ENCODE measurements at places on chromosomes 16 and 17. TPM values are rescaled to one million over a fixed set of nuclear protein-coding genes. Genes with fewer than 3 reads are reported as not detected.

The CFAP119 gene
- polyA plus RNA-seq = 4.7 TPM

The TLE7 gene
- not detected for polyA plus RNA-seq

The SPIRE2 gene
- polyA plus RNA-seq = 2.3 TPM

The FBXL16 gene
- polyA plus RNA-seq = 0.67 TPM

The SEZ6L2 gene
- 19.3 TPM for polyA plus RNA-seq

The NPIPA3 gene
- 4.4 TPM for polyA plus RNA-seq

The RUNDC3A gene
- polyA plus RNA-seq = 0.31 TPM

The ADGRG1 gene
- 1.1 TPM for polyA plus RNA-seq

The NHERF1 gene
- 13.7 TPM for polyA plus RNA-seq

The OTOP3 gene
- not detected for polyA plus RNA-seq

DNA sequence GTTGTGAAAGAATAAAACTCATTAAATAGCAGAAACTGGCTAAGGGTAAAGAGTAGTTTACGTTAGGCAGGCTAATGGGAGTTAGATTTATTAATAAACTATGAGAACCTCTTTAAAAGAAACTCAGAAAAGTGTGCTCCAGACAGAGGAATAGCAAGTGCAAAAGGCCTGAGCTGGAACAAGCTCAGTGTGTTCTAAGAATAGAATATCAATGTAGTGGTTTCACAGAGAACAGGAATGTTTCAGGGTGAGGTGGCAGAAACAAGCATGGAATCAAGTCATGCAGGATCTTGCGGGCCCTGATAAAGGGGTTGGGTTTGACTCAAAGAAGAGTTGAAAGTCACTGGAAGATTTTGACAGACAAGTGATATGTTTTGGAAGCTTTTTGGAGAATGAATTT is 164.0 kb upstream of the HS3ST3A1 start:
- DNase-seq = no peak

GRCh38 chr17:75998327-75998795 is 2.3 kb upstream of the CDK3 start:
- no peak for DNase-seq

DNA sequence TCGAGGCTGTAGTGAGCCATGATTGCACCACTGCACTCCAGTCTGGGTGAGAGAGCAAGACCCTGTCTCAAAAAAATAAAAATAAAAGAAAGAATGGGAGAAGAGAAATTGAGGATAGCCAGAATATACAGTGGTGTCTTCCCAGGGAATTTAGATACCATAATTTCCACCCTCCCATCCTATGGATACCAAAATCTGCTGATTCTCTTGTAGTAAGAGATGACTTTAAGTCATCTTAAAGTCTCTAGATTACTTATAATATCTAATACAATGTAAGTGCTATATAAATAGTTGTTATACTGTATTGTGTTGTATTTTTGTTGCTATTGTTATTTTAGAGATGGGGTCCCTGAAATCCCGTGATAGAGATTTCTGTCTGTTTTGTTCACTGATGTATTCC is 1.5 kb upstream of the ERAL1 start:
- DNase-seq = no peak

- DNase-seq = no peak
Measured at GRCh38 chr16:70577256-70577698, 53.7 kb downstream of the SF3B3 start.

- DNase-seq = no peak
Measured at GRCh38 chr17:37137070-37137610, 188.4 kb downstream of the AATF start.

- no peak for DNase-seq
Measured at GRCh38 chr16:66605177-66605978, 874 bp downstream of the CMTM3 start.

DNA sequence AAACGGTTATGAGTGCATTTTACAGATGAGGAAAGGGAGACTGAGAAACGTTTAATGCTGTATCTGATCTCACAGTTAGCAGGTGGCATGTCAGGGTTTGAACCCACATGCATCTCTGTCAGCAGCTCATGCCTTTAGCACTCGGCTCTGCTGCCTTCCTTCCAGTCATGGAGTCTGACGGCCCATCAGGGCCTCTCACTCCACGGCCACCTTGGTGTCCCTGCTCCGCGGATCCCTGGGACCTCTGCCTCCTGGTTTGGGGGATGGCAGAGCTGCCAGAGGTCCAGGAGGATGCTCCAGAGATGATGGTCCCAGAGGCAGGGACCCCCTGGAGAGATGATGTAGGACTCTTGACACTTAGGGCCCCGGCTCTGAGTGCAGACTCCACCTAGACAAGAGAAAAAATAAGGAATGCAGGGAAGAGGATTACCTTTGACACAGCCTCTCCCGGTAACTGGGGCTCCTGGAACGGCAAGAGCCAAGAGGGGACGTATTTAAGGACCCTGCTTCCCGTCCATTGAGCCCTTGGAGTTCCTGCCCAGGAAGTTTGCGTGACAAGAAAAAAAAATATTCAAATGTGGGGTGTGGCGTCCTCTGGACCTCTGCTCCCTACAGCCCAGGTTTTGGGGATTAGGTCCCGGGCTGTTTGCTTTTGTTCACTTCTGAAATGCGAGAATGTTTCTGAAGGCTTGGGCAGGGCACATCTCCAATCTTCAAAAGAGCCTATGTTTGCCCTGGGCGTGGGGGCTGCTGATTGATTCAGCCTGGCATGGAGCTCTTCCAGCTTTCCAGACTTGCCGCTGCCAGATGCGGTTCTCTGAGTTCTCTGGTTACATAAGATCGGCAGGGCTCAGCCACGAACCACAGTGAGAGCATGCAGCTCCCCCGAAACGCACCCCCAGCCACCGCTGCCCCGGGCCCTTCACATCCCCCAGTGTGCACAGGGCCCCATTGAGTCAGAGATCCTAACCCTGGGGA is at the start of gene ALDH3A1:
ALDH3A1 (minus strand) TSS at position 470 of the 978 bp plus-strand sequence. CDS start 3,169 bp downstream, outside the sequence.
- no peak for DNase-seq

DNA sequence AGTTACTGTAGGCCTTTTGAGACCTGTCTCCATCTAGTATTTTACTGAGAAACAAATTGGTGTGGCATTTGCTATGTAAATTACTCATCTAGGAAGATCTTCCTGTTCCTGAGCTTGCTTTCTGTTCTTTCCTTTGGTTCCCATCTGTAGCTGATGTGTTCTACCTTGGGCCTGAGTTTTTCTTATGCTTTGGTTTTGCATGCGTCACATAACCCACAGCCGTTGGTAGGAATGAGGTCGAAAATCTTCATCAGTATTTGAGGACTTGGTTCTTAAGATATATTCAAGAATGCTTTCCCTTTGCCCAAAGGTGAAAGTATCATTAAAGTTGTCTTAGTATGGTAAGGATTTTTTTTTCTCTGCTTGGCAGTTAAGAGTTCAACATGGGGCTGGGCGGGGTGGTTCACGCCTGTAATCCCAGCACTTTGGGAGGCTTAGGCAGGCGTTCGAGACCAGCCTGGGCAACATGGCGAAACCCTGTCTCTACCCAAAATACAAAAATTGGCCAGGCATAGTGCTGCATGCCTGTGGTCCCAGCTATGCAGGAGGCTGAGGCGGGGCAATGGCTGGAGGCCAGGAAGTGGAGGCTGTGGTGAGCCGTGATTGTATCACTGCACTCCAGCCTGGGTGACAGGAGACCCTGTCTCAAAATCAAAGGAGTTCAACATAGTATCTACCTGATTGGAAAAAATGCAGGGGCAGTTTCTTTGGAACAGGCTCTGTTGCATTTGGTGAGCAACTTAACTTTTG is 28.8 kb downstream of the IST1 start:
- DNase-seq = no peak

GRCh38 chr17:79478051-79478461 is 132.8 kb downstream of the RBFOX3 start:
- no peak for DNase-seq

DNA sequence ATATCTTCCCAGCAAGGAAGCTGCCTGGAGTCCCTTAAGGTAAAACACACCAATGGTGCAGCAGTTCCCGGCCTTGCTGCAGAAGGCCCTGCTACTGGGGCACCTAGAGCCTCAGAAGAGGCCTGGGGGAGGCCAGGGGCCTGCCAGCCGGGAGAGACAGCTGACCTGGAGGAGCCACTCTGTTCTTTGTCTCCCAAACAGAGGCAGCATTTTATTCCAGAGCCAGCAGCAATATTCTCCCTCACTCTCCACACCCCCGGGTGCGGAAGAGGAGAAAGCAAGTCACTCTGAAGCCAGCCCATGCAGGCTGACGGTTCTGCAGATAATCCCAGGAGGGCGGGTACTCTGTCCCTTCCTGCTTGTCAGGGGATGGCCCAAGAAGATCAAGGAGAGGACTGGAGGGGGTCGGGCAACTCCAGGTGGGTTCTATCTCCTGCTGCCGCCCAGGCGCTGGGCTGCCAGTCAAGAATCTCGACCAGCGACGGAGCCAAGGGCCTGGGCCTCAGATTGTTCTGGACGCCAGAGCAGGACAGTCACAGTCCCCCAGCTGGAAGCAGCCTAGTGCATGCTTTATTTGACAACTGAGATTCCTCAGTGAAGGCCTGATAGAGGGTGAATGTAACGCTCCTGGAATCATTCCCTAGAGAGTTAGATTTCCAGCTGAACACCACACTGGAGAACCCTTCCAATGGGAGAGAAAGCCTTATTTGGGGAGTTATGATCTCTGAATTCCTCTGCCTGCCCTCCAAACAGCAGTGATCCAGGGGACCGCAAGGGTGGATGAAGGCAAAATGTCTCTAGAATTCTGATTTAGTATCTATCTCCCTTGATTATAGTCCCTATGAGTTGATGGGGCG is 1.1 kb upstream of the KIFC3 start:
- no peak for DNase-seq

- no peak for DNase-seq
Measured at GRCh38 chr17:30858556-30859250, 26.9 kb downstream of the ATAD5 start.

- peak; percentile 97 for DNase-seq
Measured at GRCh38 chr16:24700549-24701392, 28.7 kb upstream of the TNRC6A start.

- DNase-seq = no peak
Measured at GRCh38 chr16:19524616-19525384, 1.1 kb downstream of the CCP110 start.

Measured in BJ (cell line).